ENCODE measurements at places on chromosomes 3 and 15.

GRCh38 chr3:184748219-184749135 lies 36.6 kb upstream of the MAGEF1 start:
- peak; percentile 11 for DNase-seq

- DNase-seq: no peak
Observed at GRCh38 chr3:134941820-134942219, 146.8 kb downstream of the EPHB1 start.

DNA sequence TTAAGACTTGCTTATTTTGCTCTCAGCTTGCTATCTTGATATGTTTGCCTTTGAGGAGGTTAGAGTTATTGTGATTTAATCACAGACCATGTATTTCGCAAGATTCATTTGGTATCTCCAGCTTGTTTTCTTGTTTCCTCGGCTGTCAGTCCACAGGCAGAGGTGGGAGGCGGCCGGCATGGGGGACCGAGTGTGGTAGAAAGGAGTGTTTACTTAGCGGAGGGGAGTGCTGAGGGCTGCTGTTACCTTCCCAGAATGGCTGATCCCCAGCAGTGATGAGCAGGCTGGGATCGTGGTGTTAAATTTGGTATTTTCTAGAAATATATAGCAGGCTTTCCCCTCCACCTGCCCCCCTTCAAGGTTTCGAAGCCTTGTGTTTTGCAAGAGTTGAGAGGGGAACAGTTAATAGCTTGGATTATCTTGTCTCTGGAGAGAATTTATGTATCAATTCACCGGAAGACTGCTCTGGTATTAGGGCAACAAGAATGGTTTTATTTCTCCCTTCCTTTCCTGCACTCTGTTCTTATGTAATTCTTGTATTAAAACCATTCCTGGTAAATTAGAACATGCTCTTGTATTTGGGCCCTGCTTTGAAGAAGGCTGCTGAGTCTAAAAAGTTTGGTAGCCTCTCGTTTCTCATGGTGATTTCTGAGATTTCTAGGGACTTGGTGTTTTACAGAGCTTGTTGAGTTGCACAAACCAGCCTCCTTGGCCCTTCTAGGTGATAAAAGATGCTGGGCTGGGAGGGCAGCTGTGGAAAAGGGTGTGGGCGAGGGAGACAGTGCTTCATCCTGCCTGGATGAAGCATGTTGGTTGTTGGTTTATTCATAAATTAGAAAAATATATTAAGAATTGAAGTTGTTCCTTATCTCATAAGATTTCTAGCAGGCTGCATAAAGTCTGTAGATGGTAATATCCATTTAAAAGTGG lies 151.4 kb downstream of the IGF1R start:
- DNase-seq: no peak

DNA sequence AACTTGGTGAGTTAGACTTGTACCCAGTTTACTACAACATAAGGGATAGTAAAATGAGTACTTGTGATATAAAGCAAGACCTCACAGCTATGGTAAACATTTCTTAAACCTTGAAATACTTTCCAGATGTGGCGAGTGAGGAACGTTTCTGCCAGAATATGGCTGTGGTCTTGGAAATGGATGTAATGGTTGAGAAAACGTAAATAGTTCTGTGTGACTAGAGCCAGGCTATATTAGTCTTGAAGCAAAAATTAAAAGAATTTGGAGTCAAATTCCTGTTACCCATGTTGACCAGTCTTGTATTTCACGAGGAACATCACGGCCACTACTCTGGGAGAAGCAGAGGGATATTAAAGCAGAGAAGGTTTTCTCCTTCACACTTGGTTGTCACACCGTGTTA lies 15.3 kb downstream of the OR4F15 start:
- no peak for DNase-seq

- DNase-seq: no peak
Observed at GRCh38 chr3:32992310-32992686, 40.9 kb downstream of the CCR4 start.

GRCh38 chr3:12185172-12185710 lies 26.5 kb upstream of the TIMP4 start:
- DNase-seq: no peak

DNA sequence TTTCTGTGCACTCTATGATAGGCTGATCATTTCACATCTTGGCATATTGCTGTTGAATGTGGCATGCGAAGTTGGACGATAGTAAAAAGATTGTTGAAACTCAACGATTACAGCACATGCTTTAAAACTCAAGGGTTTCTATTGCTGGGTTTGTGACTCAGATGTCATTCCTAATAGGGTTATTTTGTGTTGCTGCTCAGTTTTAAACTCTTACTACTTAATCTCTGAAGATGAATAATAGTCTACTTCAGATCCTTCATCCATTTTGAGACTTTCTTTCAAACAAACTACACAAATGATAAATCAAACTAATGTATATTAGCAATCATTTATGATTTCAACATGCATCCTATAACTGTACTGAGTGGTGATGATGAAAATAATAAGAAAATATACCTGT lies 71.3 kb upstream of the MBNL1 start:
- no peak for DNase-seq

DNA sequence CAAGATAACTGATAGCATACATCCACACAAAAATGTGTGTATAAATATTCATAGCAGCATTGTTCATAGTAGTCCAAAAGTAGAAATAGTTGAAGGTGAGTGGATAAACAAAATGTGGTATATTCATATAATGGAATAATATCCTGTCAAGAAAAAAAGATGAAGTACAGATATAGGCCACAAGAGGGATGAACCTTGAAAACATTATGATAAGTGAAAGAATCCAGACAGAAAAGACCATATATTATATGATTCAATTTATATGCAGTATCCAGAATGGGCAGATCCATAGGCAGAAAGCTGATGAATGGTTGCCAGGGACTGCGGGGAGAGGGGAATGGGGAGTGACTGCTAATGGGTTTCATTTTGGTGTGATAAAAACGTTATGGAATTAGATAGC lies 54.3 kb upstream of the TNIK start:
- DNase-seq: no peak

GRCh38 chr15:33506781-33507296 lies 196.1 kb downstream of the RYR3 start:
- no peak for DNase-seq

- no peak for DNase-seq
Observed at GRCh38 chr3:155946178-155946577, 75.7 kb downstream of the GMPS start.

GRCh38 chr3:6714962-6715361 lies 146.0 kb upstream of the GRM7 start:
- no peak for DNase-seq

- no peak for DNase-seq
Observed at GRCh38 chr3:149005416-149005815, 14.1 kb downstream of the GYG1 start.

DNA sequence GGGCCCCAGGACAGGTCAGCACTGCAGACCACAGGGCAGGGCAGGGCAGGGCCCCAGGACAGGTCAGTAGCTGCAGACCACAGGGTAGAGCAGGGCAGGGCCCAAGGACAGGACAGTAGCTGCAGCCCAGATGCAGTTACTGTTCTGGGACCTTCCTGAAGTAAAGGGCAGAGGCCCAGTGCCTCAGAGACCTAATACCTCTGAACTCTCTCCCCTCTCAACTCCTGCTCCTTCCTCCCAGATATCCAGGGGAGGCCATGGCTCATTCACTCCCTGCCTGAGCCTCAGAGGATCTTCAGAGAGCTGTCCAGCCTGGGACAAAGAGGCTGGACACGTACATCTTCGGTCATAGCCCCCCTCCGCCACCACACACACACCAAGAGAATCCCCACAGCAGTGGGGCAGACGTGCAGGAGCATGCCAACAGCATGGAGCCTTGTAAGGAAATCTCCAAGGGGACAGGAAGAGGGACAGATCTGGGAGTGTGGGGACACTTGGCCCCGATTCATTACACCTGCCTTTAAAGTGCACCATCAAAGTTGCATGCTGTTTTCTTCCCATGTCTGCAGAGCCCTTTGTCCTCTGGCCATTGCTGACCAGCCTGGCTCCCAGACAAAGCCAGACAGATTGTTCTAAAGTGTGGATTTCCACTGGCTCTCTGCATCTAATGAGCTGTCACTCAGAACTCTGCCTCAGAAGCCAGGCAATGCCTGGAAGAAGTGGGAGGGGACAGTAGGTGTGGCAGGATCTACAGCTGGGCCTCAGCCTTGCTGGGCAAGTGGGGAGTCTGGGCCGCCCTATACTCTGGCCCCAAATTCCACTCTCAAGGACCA lies 24.2 kb upstream of the BUB1B start:
- no peak for DNase-seq

GRCh38 chr3:279325-279724 lies 82.8 kb downstream of the CHL1 start:
- no peak for DNase-seq

GRCh38 chr3:13172644-13173013 lies 99.4 kb upstream of the IQSEC1 start:
- no peak for DNase-seq

DNA sequence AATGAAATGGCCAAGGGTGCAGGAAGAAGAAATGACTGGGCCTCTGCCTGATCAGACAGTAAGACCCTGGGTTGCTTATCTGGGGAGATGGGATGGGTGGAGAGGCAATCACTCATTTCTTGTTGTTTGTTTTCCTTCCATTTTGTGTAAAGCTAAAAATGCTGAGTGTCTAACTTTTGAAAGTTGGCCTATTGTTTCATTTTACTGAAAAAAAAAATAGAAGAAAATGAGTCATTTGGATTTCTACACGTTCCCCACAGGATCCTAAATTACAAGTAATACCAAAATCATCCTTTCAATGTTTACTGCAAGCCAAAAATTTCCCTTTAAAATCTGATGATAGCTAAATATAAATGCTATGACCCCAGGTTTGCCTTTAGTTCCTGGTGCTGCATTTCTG lies 30.6 kb downstream of the PTX3 start:
- no peak for DNase-seq

- no peak for DNase-seq
Observed at GRCh38 chr3:39937874-39938273, 128.5 kb downstream of the MYRIP start.

DNA sequence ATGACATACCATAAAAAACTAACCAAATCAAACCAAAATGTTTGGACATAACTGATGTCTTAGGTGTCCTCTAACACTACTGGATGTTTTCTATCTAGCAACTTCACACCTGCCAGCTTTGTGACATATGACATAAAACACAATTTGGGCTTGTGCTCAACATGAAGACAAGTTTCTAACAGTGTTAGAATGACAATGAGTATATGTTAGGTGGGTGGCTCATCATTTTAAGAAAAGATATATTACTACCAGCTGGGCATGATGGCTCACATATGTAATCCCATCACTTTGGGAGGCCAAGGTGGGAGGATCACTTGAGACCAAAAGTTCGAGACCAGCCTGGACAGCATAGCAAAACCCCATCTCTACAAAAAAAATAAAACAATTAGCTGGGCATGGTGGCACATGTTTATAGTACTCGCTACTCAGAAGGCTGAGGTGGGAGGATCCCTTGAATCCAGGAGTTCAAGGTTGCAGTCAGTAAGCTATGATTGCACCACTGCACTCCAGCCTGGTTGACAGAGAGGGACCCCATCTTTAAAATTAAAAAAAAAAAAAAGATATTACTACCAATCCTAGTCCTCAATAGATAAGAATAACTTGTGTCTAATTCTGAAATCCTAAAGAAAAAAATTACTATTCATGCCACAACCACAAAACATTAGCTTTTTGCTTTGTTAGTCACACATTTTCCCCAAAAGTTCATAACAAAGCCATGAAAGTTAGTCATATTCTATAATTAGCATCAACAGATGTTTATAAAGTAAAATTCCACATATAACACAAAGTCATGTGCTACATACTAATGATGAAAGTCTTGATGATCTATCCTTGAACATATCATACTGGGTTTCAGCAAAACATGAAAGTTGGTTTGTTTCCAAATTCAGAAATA lies 59.9 kb downstream of the LRRFIP2 start:
- DNase-seq: peak; percentile 43

DNA sequence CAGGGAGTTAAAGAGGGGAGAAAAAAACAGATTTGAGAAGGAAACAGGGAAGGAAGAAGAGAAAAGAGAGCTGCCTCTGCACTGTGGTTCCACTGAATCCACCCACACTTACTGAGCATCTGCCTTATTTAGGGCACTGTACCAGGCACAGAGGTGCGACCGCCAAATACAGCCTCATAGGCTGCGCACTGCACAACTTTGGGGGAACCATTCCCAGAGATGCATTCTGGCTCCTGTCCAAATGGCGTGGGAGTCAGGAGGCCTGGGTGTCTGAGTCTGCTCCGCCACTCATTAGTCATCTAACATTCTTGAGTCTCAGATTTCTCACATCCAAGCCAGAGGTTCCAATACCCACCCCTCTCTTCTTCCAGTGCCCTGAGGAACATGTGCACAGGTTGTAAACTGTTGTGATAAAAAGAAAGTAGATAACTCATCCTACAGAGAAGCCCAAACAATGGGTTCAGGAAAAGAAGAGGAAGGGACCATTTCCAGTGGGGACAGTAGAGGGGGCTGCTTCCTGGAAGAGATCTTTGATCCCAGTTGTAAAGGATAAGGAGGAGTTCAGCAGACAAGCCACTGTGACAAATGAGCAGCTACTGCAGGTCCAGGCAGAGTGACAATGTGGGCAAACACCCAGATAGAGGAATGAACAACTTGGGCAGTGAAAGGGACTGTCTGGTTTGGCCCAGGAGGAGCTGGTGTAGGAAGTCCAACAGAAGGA lies 254.6 kb downstream of the UACA start:
- no peak for DNase-seq

DNA sequence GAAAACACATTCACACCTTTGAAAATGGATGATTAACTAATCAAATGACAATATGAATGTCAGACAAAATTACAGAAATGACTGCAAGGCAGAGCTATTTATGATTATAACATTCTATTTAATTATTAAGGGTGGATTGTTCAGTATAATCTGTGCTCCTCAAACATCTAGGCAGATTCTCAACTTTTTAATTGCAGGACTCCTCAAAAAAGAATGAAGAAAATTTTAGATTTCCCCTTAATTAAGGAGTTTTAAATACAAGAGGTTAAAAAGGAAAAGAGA lies 22.6 kb upstream of the CMC1 start:
- DNase-seq: no peak

GRCh38 chr3:144200004-144200403 lies 228.4 kb downstream of the DIPK2A start:
- no peak for DNase-seq

DNA sequence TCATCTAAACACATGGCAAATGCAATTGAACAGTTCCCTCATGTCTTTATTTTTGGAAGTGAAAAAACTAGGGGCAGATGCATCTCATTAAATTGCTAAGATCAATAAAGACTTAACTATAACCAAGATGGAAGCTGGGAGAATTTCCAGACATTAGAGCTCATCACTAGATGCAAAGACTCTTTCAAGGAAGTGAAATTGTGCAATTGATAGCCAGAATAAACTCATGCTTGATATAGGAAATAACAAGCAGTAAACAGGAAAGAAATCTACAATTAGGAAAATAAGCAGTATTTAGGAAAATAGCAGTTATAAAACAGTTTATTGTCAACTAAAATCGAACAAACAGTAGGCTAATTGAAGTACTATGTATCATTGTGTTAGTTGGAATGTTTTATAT lies 8.8 kb upstream of the ANKUB1 start:
- no peak for DNase-seq

DNA sequence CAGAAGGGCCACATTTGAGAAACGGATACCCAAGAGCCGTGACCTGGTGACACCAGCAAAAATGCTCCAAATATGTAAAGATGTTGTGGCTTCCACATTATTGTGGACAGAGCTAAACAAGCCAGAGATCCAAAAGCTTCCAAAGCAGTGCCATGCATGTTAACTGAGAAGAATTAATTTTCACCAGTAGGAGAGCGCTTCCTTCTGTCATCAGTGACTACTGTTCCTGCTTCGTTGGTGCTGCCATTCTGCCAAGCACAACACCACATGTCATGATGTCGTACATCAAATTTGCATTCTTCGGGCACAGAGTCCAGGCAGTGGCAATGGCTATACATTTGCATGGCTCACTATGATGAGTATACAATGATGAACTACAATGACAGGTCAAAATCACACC lies 19.1 kb upstream of the CHST2 start:
- no peak for DNase-seq

All from dermis microvascular lymphatic vessel endothelial cell (primary cell).